Progenitor cell of endocrine pancreas (in vitro differentiated cells): ENCODE measurements at places on chromosomes 13 and 19.

DNA sequence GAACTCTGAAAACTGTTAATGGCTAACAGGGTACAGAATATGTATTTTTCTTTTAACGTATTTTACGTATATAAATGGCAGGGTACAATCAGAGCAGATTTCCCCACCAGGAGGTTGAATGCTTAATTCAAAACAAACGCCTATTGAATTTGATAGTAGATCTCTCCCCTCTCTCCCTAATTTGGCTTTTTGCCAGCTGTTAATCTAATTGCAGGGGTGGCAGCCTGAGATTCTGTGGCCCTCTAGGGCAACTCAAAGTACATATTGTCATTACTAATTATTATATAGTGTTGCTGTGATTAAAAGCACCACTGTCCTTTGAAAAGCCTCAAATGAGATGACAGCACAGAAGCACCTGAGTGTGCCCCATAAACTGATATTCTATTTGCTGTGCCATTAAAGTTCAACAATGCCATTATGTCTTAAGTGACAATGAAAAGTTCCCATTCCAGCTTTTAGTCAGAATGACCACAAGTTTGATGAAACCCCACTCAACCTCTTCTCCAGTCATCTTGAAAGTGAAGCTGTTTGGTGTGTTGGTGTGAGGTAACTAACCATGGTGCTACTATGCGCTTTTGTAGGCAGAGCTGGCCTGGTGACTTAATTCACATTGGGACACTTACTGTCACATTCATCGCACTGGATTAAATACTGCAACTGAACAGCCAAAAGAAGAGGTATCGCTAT lies 351.4 kb downstream of the KCNRG start:
- no peak for DNase-seq

GRCh38 chr13:49097374-49097773 lies 121.7 kb downstream of the FNDC3A start:
- no peak for DNase-seq

DNA sequence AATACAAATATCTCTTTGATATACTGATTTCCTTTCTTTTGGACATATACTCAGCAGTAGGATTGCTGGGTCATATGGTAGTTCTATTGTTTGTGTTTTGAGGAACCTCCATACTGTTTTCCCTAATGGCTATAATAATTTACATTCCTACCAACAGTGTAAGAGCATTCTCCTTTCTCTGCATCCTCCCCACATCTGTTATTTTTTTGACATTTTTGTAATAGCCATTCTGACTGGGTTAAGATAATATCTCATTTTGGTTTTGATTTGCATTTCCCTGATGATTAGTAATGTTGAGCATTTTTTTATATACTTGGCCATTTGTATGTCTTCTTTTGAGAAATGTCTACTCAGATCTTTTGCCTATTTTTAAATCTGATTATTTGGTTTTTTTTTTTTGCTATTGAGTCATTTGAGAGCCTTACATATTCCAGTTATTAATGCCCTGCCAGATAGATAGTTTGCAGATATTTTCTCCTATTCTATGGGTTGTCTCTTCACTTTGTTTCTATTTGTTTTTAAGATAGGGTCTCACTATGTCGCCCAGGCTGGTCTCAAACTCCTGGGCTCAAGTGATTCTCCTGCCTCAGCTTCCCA lies 95.7 kb downstream of the FNDC3A start:
- no peak for DNase-seq

DNA sequence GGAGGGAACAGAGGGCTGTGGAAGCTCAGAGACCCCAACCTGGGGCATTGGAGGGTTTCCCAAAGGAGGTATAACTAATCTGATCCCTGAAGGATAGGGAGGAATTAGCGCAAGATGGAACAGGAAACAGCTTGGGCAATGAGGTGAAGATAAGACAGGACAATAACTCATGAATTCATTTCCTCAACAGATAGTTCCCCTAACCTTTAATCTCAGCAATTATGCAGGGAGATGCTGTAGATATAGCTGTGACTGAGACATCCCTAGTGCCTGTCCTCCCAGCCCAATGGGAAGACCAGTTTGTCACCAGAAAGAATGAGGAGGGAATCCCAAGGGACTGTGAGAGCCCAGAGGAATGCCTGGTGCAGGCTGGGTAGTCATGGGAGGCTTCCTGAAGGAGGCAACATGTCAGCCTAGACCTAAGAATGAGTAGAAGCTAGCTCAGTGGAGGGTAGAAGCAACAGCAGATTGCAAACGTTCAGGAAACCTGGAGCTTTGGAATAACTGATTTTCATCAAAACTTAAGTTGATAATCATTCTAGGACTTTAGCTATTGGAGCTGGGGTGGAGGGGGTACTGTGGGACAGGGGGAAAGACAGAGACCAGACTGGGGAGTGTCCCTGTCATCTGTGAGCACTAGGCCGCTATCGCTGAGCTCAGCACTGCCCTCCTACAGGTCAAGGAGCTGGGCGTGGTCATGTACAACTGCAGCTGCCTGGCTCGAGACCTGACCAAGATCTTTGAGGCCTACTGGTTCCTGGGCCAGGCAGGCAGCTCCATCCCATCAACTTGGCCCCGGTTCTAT lies 18.8 kb downstream of the HIPK4 start:
- no peak for DNase-seq

DNA sequence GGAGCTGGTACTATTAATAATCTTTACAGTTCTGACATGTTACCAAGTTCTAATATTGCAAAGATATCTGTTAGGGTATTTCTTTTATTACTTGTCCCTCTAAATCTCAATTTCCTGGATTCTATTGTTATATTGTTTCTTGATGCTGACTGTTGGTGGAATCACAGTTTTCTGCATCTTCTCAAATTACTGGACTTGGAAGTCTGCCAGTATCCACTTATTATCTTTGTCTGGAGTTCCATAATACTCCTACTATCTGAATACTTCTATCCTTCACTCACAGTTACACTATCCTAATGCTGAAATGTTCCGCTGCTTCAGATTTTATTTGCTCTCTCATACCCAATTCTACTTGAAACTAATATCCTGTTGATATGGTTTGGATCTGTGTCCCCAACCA lies 1985.7 kb upstream of the PRR20A start:
- no peak for DNase-seq
